ENCODE measurements at places on chromosomes 1 and 21.

GRCh38 chr1:94654459-94654858, 112.9 kb upstream of the F3 start:
- no peak for DNase-seq

DNA sequence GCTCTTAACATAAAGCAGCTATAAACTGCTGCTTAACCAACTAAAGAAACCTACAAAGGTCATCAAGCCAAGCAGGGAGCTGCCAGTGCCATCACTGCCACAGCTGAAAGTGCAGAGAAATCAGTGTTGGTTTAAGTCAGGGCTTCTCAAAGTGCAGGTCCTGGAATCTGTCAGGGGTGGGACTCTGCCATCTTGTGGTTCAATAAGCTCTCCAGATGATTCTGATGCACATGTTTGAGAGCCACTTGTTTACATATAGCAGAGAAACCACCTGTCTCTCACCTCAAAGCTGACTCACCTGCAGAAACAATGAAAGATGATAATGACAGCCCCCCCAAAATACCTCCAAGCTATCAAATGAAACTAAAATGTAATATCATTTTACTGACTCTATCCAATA, 49.3 kb downstream of the SH3GLB1 start:
- DNase-seq = peak; percentile 13

DNA sequence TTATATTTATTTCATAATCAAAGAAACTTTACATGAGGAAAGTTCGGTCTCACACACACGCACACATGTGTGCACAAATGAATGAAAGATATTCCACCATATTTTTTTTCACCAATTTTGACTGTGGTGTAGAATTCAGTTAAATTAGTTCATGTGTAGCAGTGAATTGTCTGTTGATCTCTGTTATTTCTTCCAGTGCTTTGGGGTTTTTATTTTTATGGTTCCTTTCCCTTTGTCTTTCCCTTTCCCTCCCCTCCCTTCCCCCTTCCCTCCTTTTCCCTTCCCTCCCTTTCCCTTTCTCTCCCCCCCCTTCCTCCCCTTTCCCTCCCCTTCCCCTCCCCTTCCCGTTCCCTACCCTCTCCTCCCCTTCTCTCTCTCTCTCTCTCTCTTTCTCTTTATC, 8.9 kb downstream of the RYR2 start:
- DNase-seq = no peak

GRCh38 chr21:34078915-34079314, 5.5 kb downstream of the MRPS6 start:
- DNase-seq = no peak

DNA sequence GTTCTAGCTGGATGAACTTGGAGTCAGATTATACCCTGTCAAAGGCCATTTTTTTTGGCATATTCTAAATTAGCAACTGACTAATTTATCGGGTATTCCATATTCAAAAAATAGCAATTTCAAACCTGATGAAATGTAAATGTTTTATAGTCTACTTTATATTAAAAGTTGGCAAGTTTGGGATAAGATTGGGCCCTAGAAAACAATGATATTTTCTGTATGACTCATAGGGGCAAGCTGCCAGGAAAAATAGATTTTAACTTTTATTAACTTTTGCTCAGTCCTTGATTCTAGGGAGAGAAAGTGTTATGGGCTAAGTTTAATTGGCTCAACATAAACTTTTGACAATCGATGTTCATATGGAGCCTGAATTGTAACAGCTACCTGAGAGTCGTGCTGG, 576.9 kb upstream of the B3GALT2 start:
- DNase-seq = no peak
